Effector memory CD4-positive, alpha-beta T cell (primary cell): ENCODE measurements at places on chromosomes 16 and 17.
A peak's percentile ranks its signal among the peaks of the same experiment; 100 is the strongest.

- DNase-seq, result no peak
Observed at GRCh38 chr17:17297217-17297616, 6.0 kb upstream of the NT5M start.

GRCh38 chr17:34623856-34624766 lies 44.7 kb downstream of the TMEM132E start:
- no peak for DNase-seq

GRCh38 chr16:50745940-50746339 lies 4.1 kb downstream of the CYLD start:
- no peak for DNase-seq

GRCh38 chr17:51933647-51934046 lies 224.9 kb downstream of the CA10 start:
- no peak for DNase-seq

DNA sequence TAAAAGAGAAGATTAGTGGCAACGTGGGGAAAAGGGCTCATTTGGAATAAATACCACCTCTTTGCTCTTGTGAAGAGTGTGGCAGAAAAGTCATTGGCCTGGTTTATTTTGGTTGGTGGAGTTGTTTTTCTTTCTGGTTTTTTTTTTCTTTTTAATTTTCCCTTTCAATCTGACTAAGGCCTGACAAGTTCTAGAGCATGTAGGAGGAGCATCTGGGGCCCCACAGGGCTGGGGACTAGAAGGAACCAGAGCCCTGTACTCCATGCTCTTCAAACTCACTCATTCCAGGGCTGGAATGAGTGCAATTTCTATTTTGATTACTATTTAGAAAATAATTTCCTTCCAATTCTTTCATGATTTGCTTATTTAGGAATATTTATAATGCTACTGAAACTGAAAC lies 13.3 kb downstream of the IRX5 start:
- DNase-seq, result no peak

DNA sequence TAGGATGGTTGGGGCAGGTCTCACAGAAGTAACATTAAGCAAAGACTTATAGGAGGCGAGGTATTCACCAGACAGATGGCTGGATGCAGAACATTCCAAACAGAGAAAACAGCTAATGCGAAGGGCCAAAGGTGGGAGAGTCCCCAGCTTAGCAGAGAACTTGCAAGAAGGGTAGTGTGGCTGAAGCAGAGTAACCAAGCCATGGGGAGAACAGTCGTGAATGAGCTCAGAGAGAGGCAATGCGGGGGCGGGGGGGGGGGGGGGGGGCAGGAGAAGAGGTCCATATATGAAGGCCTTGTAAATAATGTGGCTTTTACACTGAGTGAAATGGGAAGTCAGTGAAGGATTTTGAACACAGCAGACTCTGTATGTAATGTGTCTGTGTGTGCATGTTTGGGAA lies 81.3 kb downstream of the SMG6 start:
- no peak for DNase-seq

GRCh38 chr17:68221786-68222185 lies 26.1 kb upstream of the AMZ2 start:
- DNase-seq, result no peak

- DNase-seq, result no peak
Observed at GRCh38 chr16:73329358-73330286, 281.7 kb upstream of the ZFHX3 start.

GRCh38 chr16:2686912-2687507 lies 4.7 kb downstream of the KCTD5 start:
- no peak for DNase-seq

- peak; percentile 49 for DNase-seq
Observed at GRCh38 chr16:19086322-19087199, 19.1 kb downstream of the COQ7 start.

- DNase-seq, result no peak
Observed at GRCh38 chr16:64434526-64435069, 687.3 kb downstream of the CDH11 start.

- DNase-seq, result no peak
Observed at GRCh38 chr16:28538733-28539596, at the start of gene NUPR1. Gene NUPR1 (minus strand): TSS chr16:28538974. CDS start chr16:28538907, 67 bp downstream.

GRCh38 chr17:40777971-40778370 lies 4.4 kb downstream of the KRT27 start:
- DNase-seq, result no peak

GRCh38 chr16:2990891-2991290 lies 10.6 kb upstream of the PKMYT1 start:
- DNase-seq, result no peak

DNA sequence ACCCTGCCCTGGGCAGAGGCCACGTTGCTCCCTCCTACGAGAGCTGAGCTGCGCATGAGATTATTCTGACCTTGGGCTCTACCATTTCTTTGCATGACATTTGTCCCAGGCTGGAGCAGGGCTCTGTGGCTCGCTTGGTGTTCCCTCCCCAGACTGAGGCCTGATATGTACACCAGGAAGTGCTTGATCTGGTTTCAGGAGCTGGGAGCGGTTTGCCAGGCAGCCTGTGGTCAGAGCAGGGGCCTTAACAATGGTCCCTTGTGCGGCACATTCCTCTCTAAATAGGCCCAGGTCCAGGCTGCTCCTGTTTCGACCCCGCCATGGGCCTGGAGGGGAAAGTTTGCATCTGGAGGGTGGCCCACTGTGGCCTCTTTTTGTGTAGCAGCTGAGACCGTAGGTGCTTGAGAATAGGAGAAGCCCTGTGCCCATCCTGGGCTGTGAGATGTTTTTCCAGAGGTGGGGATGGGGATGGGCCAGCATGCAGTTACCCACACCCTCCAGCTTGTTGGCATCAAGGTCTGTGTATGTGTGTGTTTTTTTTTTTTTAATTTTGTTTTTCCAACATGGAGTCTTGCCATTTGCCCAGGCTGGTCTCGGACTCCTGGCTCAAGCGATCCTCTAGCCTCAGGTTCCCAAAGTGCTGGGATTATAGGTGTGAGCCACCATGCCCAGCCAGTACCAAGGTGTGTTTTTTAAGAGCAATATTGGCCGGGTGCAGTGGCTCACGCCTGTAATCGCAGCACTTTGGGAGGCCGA lies 253.9 kb downstream of the SEC14L1 start:
- DNase-seq, result no peak

DNA sequence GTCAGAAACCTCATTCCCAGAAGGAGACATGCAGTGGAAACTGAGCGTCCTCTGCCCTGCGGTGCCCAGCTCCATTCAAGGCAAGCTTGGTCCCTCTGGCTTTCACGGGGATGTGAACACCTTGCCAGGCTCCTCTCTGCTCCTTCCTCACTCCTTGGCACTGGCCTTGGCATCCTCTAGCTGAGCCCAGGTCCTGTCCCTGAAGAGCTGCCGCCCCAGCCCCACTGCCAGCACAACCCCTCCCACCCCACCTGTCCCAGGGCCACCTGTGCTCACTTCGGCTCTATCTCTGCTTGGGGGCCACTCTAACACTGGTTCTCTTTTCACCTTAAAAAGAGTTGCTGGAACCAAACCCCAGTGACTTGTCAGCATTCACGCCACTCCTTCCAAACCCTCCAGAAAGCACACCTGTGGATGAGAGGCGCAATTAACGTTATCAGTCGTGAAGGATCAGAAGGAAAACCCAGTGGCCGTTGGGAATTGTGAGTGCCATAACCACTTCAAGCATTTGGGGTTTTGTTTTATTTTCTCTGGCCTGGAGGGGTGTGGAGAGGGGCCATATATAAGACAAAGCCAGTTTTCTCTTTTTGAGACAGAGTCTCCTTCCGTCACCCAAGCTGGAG lies 103.7 kb downstream of the AXIN2 start:
- DNase-seq, result no peak

- peak; percentile 64 for DNase-seq
Observed at GRCh38 chr17:42266918-42267766, 9.0 kb downstream of the STAT5B start.

DNA sequence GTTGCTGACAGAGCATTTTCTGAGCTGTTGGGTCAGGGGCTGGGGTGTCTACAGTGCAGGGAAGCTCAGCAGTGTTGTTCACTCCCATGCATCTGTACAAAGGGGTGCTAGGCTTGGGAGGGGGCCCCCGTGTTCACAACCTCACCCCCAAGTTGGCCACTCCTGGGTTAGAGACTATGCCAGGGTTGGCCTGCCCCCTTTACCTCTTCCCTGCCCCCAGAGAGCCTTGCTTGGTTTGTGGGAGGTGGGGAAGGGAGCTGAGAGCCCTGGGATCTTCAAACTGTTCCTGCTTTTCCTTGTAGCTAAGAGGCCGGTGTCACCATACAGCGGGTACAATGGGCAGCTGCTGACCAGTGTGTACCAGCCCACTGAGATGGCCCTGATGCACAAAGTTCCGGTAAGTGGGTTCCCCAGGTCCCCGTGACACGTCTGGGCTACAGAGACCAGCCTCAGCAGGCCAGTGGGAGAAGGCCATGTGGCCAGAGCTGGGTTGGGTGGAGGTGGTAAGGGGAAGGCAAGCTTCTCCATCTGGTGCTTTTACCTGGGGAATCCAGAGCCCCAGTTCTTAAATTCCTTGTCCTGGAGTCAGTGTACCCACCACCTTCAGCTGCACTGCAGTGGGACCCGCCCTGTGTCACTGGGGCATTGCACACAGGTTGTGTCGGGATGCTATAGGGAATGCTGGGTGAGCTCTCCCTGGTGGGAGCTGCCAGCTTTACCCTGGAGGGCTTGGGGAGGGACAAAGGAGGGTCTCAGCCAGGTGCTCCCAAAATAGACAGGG lies 11.8 kb downstream of the GPRC5C start:
- no peak for DNase-seq

DNA sequence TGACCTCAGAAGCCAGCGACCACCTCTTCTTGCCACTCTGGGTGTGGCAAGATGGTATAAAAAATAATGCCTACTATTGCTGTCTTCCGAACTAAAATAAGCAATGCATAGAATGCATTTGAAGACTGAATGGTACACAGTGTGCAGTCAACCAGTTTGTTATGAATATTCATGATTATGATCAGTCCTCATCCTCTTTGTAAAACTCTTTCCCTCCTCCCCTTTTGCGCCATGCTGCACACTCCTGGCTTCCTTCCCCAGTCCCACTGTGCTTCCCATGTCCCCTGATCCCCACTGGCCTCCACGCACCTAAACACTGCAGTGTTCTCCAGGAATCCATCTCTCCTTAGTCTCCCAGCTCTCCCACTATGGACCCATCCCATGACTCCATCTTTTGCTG lies 348.0 kb downstream of the SOX9 start:
- no peak for DNase-seq

- DNase-seq, result no peak
Observed at GRCh38 chr16:8713635-8714172, 39.3 kb downstream of the ABAT start.

DNA sequence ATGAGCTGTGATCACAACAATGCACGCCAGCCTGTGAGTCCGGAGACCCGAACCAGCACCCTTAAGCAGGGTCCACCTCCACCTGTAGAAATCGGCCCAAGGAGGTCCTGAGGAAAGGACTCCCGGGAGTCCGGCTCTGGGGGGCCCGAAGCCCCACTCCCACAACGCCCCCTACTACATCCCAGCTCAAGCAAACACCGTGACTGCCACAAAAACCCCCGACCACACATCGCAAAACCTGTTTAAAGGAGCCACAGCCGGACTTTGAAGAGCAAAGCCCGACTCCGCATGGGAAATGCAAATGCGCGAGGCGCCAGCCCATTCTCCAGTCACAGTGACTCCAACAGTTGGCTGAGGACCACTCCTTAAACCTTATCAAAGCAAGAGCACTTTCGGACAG lies 682.4 kb downstream of the KCNJ18 start:
- no peak for DNase-seq

DNA sequence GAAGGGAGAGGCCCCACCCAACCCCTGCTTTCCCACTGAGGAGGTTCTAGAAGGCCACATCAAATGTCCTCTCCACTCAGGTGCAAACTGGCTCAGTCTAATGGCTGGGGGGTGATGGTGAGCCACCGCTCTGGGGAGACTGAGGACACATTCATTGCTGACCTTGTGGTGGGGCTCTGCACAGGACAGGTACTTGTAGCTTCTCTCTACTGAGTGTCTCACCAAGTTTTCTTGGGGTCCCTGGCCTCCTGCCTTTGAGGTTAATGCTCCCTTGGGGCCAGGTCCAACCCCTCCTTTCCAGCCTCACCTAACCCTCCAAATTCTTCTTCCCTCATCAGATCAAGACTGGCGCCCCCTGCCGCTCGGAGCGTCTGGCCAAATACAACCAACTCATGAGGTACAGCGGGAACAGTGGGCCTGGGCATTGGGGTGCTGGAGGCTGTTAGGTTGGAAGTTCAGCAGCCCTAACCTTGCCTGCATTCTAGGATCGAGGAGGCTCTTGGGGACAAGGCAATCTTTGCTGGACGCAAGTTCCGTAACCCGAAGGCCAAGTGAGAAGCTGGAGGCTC lies 5.7 kb downstream of the ENO3 start:
- DNase-seq, result no peak

DNA sequence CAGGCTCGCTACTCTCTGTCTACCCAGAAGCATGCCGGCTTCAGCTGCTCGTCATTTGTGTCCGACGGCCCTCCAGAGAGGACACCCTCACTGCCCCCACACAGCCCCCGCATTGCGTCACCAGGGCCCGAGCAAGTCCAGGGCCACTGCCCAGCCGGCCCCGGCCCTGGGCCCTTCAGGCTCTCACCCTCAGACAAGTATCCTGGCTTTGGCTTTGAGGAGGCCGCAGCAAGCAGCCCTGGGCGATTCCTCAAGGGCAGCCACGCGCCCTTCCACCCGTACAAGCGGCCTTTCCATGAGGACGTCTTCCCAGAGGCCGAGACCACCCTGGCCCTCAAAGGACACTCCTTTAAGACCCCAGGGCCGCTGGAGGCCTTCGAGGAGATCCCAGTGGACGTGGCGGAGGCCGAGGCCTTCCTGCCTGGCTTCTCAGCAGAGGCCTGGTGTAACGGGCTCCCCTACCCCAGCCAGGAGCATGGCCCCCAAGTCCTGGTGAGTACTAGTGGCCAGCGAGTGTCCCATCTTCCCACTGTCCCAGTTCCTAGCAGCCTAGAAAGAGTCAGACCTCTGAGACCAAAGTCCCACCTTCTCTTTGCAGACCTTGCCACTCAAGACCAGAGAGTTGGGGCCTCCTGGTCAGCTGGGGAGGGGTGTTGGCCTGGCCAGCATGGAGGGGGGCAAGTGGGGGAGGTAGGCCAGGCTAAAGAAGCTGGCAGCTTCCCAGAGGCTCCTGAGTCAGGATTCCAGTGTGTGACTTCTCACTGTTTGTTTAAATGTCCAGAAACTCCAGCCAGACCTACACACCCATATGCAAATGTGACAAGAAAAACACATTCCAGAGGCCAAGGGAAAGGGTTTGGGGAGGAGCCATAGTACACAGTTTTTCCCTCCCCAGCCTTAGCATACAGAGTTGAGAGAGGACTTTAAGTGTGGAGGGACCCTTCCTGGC lies 18.6 kb downstream of the FOXN1 start:
- DNase-seq, result no peak

- DNase-seq, result no peak
Observed at GRCh38 chr16:67277999-67278772, 1.1 kb upstream of the PLEKHG4 start.

DNA sequence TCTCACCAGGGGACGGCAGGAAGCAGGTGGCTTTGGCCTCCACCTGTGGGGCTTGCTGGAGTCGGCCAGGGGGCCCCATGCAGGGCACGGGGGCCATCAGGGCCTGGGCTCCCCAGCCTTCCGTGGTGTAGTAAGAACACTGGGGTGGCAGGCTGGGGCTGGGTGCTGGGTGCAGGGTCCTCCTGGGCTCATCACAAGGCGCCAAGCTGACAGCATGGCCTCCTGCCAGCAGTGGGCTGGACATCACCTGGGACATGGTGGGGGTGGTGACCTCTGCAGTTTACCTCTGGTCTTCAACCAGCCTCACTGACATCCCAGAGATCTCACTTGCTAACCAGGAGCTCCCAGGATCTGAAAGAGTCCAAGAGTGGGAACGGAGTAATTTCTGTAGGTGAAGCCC lies 5.3 kb downstream of the TNS4 start:
- DNase-seq, result no peak

GRCh38 chr16:60811657-60812056 lies 1224.6 kb downstream of the CDH8 start:
- DNase-seq, result no peak

GRCh38 chr17:62161405-62162148 lies 96.5 kb upstream of the MED13 start:
- DNase-seq, result no peak
